ENCODE measurements at places on chromosomes 4 and X.

GRCh38 chr4:165378745-165379677 lies at the start of gene CPE:
TSS of gene CPE (plus strand) at chr4:165379008. CDS start at chr4:165379222, 214 bp downstream.
- DNase-seq = peak; percentile 68

- DNase-seq = no peak
These were observed 2.2 kb downstream of the ALAS2 start for GRCh38 chrX:55028611-55029010.

- DNase-seq = no peak
These were observed 2.1 kb downstream of the SLC6A8 start for GRCh38 chrX:153689654-153690465.

- DNase-seq = peak; percentile 36
These were observed 244.3 kb downstream of the CBR4 start for GRCh38 chr4:168765726-168766125.
